Neural crest cell (in vitro differentiated cells): ENCODE measurements at places on chromosomes 4 and X. TPM values are rescaled to one million over a fixed set of nuclear protein-coding genes. Genes with fewer than 3 reads are reported as not detected.

- DNase-seq, result no peak
Observed at GRCh38 chr4:149715822-149716585, 99.6 kb downstream of the IQCM start.

DNA sequence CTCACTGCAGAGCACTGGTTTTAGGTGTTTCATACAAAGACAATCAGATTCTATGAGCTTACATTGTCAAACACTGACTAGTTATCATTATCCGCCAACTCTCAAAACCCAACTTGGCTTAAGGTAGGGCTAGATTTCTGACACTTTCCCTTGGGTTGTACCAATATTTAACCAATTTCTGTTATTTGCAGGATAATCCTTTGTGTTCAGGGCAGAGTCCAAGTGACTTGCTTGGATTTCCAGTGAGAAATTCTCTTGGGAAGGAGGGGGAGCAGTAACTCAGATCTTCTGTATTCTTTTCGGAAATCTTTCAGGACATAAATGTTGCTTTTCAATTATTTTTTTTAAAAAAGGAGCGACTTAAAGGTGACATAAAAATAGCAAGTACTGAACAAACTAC is 23.1 kb downstream of the DGKK start:
- no peak for DNase-seq

Gene CFAP299
- not detected in 2 replicates for total RNA-seq

Gene GPRIN3
- 0.70 and 0.71 TPM in 2 replicates for total RNA-seq

- DNase-seq, result no peak
Observed at GRCh38 chr4:5395781-5396180, 312.6 kb downstream of the EVC2 start.

DNA sequence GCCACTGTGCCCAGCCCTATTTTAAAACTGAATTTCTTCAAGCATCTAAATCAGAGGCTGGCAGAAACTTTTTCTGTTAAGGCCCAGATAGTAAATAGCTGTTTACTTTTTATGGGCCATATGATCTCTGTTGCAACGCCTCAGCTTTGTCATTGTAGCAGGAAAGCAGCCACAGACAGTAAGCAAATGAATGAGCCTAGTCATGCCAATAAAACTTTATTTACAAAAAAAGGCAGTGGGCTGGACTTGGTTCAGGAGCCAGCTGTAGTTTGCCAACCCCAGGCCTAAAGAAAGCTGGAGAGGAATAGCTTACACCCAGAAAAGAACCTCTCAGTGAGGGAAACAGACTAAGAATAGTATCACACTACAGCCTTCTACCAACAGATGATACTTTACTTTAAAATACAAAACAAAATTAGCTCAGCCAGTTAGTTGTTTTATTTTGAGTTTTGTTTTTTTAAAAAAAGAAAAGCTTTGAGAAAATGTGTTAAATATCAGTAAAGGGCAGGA is 25.5 kb downstream of the CHST7 start:
- DNase-seq, result no peak

Gene IRS4
- 0.36 and 0.51 TPM in 2 replicates for total RNA-seq

DNA sequence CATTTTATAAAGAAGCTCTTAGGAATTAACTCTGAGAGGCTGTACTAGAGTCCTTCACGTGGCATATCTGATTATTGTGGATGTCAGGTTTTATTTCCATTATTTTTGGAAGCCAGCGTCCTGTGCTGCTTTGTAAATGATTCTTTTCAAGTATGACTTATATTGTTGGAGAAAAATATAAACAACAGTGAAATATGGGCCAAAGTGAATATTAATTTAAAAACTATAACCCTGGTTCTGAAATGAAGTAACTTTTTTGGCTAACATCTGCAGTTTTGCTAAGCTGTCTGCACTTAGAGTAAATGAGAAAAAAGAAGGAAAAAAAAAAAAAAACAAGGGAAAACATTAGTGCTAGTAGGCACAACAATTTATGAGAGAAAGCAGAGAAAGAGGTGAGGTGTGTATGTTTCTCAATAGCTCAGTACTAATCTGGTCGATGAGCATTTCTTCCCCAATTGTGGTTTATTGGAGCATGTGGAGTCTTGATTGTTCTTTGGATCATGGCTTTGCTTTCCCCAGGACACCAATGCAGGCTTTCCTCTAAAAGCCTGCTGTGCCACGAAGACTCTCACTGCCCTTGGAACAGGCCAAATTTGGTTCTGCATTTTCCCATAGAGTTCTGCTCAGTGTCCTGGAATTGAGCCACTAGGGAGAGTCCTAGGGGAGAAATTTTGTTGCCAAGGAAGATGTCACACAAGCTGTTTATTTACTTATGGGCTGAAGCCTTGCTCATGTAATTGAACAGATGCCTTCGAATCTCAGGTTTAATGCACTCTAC is 273.3 kb downstream of the DKK2 start:
- no peak for DNase-seq
